Inflammatory macrophage (primary cell): ENCODE measurements at places on chromosomes 12 and 14.

DNA sequence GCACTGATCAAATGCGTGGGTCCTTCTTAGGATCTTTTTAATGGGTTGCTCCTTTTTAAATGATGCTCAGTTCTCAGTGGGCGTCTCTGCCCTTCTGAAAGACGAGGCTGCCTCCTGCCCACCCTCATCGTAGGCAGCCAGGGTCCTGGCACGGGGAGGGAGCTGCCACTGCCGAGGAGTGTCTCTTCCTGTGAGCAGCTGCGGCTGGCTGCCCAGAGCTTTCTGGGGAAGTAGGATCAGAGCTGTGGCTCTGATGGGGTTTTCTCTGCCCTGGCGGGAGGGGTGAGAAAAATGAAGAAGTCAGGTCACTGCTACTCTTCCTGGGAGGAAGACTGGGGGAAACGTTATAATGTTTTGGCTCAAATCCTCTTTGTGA is 31.1 kb upstream of the BEGAIN start:
- DNase-seq, result peak; percentile 78

DNA sequence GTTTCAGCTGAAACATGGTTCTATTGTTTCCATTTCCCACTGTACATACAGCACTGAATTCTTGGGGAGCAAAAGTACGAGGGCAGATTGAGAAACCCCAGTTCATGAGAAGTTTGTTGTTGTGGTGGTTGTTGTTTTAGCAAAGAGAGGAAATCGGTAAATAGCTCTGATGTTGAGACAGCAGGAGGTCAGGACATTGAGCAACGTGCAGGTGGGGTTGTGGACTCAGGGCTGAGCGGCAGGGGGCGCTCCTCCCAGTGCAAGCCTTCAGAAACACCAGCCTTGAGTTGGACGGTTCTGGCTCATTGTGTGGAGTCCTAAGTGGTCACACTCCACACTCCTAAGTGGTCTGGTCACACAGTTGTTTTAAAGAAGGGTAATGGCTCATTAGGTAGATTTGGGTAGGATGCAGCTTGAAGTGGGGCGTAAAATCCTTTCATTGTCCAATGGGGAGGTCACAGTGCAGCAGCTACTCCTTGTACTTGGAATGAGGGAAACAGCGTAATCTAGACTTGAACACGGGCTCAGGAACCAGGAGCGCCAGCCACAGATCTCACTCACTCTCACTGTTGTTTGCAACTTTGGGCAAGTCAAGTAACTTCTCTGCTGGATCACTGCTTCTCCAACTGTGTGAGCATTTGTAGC is 14.5 kb upstream of the PWP1 start:
- DNase-seq, result peak; percentile 31

DNA sequence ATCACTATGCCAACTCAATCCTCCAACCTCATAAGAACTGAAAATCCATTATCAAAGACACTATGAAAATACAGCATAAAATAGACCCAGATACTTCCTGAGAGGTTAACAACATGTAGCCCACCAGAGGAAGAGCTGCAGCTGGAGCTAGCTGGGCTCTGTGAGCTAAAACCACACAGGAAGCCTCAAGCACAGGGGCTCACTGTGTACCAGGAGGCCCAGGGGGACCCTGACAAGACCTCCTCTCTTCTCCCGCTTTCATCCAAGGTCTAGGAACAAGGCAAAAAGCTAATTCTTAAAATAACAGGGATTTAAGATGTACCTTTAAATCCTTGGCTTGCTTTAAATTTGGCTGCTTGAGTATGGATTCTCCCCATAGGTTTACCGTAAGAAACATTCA is 53.6 kb downstream of the EIF2S3B start:
- DNase-seq, result no peak

- DNase-seq, result peak; percentile 42
Measured at GRCh38 chr14:95361373-95362137, 41.8 kb upstream of the CLMN start.

- DNase-seq, result no peak
Measured at GRCh38 chr12:114018669-114019068, 52.5 kb upstream of the RBM19 start.

DNA sequence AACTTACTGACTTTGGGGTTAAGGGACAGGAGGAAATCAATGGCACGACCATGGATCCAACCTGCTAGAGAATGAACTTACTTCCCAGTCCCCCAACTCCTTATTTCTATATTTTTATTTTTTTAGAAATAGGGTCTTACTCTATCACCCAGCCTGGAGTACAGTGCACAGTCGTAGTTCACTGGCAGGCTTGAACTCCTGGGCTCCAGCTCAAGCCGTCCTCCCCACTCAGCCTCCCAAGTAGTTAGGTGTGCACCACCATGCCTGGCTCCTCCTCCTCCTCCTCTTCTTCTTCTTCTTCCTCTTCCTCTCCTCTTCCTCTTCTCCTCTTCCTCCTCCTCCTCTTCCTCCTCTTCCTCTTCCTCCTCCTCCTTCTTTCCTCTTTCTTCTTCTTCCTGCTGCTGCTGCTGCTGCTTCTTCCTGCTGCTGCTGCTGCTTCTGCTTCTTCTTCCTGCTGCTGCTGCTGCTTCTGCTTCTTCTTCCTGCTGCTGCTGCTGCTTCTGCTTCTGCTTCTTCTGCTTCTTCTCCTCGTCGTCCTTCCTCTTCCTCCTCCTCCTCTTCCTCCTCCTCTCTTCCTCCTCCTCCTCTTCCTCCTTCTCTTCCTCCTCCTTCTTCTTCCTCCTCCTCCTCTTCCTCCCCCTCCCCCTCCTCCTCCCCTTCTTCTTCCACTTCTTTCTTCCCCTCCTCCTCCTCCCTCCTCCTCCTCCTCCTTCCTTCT is 390.1 kb upstream of the RGS6 start:
- DNase-seq, result no peak

DNA sequence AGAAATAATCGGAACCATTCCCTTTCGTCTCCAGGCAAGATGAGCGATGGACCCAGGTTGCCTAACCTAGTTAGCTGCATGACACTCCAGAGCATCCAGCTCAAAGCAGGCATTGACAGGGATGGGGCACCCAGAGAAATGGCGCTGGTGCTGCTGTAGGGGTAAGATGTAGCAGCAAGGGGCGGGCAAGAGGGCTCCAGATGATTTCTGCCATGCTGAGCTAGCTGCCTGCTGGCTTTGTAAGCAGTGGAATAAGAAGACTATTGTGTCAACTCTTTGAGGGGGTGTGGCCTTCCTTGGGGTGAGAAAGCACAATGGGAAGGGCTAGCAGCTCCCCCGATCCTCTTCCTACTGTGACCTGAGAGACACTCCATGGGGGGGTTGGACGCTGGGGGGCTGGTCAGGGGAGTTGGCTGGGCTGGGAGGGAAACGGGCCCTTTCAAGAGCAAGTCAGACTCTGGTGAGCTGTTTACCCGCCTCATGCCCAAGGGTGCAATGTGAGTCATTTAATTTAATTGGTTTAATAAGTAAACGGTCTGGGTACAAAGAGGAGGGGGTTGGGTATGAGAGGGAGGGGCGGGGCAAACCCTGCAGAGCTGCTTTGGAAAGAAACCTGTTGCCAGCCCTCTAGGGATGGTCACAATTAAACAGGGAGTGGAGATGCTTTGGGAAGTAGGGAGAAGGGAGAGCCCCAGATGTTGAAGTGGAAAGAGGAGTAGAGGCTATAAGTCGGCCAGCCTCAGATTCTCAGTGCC is 50.5 kb downstream of the B4GALNT3 start:
- no peak for DNase-seq

DNA sequence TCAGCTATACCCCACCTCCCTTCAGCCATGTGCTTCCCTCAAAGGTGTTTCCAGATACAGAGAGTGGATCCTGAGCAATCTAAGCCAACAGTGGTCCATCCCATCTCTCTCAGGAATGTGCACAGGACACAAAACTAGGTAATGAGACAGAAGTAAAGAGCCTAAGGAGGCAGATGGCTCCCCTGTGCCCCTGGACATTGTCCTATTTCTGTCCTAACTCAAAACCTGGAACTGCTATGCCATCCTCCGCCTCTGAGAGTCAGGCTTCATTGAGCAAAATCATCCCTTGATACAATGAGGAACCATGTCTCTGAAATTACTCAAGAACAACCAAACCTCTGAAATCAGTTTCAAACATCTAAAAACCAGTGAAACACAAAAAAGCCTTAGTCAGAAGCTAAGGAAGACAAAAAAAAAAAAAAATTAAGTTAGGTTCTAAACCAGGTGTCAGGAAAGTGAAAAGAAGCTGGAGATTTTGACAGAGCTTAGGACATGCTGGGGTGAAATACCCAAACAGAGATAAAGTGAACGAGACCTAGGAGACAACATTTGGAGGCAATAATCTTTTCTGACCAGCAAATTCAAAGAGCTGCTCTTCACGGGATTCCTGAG is 200.3 kb upstream of the PLEKHG7 start:
- DNase-seq, result peak; percentile 86

DNA sequence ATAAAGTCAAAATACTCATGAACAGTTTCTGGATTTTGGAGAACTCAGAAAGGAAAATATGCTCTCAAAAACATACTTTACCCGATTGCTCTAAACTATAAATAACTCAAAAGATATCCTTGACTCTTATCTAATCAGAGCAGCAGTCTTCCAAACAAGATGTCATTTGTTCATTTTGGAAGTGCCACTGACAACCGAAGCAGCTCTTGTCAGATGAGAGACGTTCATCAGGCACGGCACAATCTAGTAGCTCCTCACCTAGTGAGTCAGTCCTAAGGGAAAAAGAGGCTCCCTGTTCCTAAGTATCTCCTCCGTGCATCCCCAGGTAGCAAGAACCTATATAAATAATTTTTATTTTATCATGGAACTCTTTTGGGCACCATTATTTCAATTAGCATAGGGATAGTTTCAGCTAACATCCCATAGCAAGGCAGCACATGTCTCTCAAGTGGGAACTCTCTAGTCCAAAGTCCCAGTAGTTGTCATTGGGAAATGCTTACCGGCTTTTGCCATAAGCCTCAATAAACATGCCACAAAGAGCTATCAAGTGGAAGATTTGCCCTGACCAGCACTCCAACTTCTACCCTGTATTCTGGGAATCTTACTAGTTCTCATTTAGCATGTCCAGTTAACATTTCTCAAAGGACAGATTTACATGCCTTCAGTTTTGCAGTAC is 14.1 kb upstream of the TMEM263 start:
- DNase-seq, result no peak

DNA sequence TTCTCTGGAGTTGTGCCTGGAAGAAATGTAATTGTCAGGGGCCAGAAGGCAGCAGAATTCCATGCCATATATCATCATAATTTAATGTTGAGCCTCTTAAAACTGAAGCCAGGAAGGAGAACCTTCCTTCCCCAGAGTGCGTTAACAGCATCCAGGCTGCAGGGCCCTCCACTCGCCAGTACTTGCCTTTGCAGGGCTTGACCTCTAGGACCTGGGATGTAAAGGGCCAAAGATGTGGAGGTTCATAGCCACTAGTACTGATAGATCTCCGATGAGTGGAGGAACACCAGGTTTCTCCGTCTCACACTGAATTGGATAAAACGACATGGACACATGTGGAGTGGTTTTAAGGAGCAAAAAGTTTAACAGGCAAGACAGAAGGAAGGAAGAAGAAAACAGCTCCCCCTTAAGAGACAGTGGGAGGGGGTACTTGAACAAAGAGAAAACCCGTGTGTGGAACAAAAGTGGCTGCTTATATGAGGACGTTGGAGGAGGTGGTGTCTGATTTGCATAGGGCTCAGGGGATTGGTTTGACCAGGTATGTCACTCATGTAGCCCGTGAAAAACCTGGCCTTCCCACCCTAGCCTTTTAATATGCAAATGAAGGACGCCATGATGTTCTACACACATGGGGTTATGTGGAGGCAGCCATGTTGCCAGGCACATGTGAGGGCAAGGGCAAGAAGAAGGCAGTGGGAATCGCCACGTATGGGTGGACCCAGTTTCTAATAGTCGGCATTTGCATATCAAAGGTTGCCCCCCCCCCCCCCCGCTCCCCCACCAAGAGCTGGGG is 38.8 kb upstream of the WSCD2 start:
- DNase-seq, result no peak

DNA sequence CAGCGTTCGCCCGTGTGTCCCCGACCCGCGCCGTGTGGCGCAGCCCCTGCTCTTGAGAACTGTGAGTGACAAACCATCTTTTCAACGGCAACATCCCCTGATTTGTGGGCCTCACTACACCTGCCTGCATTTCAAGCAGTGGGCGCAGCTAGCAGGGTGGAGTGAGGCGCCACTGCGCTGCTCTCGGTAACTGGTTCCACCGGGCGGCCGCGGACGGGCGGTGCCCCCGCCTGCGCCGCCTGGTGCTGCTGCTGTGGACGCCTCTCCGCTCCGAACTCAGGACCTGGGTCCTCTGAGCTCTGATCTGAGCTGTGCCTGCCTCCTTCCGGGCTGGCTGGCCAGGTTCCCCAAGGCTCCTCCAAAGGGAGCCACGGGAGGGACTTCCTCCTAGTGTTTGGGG is 5.9 kb upstream of the DEGS2 start:
- no peak for DNase-seq

- no peak for DNase-seq
Measured at GRCh38 chr12:96335270-96335669, 65.0 kb downstream of the CDK17 start.

DNA sequence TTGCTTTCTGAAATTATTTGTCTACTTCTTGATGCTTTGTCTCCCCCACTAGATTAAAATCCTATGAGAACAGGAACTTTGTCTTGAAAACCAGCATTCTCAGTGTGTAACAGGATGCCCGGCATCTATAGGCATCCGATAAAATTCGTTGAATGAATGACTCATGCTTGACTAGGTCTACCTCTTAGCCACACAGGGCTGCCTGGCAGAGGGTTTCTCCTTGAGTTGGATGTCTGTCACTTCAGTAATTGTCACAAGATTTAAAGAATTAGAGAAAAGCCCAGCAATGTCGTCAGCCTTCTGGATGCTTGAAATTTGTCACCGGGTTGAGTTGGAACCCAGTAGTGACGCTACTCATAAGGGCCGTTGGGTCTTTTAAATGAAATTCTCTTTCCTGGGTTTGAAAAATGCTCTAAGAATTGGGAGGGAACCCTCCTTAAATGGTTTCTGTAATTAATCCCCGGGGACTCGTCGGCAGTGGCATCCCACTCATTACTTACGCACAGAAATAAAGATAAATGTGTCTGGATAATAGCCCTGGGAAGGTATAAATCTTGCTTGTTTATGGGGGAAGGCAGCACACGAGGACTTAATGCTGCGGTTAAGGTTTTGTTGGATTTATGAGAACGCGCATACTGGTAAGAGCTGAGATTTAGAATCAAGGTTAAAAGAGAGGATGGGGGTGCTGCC is 194.1 kb downstream of the AACS start:
- no peak for DNase-seq

DNA sequence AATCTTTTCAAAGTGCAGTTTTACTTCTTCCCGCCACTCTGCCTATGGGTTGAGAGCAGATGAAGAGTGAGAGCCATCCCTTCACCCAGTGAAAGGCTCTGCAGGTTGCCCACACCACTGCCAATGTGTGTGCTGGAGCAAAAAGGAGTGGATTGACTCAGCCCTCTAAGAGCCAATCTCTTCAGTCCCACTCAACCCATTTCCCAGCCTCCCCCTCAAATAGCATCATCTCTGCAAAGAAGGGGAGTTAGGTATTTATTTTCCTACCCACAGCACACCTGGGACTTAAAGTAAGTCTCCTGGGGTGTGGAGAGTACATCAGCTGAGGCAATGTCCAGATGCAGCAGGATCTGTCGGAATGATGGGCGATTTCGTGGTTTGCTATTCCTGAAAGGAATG is 15.3 kb downstream of the MAP3K12 start:
- no peak for DNase-seq
